ENCODE measurements at places on chromosomes 12 and 14.

- DNase-seq = no peak
These were observed 62.3 kb downstream of the FOS start for GRCh38 chr14:75340921-75341320.

DNA sequence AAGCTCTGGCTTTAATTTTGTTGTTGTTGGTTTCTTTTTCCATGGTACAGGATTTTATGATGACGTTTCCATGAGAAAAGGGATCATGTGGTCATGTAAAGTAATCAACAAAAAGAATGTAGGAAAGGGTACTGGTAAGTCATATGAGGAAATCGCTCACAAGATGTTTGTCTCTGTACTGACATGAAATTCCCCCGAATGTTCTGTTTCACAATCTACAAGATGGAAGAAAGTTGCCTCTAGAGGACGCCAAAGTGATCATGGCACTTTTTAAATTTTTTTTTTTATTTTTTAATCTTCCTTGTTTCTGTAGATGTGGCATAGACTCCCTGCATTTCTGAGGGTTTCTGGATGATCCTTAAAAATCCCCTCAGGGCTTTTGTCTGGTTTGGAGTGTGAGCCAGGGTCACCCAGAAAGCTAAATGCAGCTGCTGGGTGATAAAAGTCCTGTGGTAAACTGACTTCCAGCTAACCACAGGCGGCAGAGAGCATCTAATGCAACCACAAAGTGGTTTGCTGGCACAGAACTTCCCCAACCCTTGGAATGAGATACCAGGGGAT lies 393.5 kb downstream of the CCDC91 start:
- DNase-seq = peak; percentile 99

GRCh38 chr14:94164685-94165431 lies 9.3 kb upstream of the PPP4R4 start:
- DNase-seq = no peak

DNA sequence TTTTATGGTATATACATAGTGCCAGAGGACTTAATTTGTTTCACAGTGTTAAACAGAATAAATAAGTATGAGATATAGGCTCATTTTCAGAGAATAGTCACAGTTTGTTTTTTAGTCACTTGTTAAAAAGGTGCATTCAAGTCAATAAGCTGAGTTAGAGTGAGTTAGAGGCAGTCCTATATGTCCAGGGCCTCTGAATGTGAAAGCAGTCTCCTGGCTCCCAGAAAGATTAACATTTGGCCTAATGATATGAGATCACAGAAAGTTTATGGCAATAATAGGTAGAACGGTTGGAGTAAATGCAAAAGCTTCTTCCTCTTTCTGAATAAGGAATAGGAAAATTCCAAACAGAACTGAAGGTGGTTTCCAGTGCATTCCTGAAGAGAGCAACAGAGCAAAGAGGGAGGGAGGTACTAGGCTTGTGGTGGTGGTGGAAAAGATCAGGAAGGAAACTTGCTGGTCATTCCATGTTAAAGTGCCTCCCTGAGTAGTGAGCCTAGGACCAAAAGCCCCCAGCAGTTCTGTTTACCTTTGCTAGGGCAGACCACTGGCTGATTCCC lies 54.4 kb downstream of the SLC38A4 start:
- no peak for DNase-seq

DNA sequence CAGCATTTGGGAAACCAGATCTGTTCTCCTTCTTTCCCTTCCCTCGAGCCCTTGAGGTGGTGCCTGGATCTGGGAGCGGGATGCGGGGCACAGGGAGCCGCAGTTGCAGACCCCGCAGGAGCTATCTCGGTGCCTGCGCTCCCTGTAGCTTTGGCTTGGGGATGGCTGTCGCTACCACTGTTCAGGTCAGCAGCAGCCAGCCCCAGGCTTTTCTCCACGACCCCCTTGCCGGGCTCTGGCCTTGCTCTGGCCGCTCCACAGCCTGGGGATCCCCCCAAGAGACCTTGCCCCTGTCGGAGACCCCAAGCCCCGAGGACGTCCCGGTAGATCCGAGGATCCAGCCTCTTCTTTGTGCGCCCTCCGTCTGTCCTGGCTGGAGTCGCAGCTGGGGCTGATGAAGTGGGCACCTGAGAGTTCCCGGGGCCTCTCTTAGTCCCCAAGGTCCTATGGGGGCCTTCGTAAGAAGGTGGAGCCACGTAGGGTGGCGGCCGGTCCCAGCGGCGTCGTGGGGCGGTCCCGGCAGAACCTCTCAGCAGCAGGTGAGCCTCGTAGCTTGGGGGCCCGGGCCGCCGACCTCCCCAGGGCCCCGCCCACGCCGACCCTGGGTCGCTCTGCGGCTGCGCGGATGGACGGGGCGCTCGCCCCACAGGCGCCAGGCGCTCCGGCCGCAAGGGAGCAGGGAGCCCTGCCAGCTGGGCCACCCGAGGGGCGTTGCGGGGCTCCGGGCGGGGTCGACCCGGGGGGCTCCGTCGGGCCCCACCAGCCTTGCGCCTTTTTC lies 1.3 kb downstream of the DDN start:
- DNase-seq = no peak

- DNase-seq = no peak
These were observed 3.1 kb upstream of the CREBL2 start for GRCh38 chr12:12608557-12608957.
